ENCODE measurements at places on chromosomes 5 and 9.
A peak's percentile ranks its signal among the peaks of the same experiment; 100 is the strongest.

DNA sequence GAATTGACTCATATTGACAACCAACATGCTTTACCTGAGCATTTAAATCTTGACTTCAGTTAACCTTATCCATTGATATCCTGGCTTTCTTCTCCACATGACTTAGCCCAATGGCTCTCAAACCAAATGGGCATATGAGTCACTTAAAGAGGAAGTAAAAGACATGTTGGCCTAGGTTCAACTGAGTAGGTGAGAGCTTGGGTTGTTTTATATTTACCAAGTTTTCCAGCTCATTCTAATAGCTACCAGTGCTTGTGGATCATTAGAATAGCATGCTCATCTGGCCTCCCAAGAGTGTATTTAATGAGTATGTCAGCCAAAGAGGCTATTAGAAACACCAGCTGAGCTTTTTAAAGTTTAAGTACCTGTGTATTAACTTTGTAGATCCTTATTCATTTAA, 1049.0 kb downstream of the PTPRD start:
- no peak for DNase-seq

GRCh38 chr9:80931163-80931562, 758.2 kb downstream of the TLE1 start:
- DNase-seq, result no peak

DNA sequence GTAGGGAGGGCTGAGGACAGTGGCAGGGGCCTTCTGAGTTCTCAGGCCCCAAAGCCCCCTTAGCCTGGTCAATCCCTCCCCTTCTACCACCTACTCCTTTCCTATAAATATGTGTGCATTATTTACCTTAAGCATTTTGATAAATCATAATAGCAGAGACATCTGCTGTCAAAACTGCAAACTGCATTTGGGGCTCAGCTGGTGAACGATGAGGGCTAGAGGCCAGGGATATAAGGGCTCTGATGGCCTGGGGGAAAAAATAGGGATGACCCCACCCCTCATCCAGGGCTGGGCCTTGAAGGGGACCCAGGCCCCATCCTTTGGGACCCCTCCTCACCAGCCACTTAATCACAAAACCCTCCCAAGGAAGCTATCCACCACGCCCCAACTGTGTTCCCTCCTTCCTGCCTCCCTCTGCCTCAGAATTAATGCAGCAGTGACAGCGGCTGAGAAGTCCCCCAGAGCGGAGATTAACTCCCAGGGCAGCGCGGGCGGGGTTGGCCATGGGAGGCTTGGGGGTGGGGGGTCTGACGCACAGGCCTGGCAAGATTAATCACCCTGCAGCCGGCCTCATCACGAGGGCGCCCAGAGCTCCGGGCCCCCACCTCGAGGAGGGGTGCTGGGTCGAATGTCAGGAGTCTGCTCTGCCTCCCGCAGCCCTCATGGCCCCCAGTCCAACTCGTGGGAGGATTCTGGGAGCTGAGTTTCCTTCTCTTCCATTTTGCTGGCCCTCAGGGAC, 42.1 kb downstream of the CXXC5 start:
- DNase-seq, result no peak

- no peak for DNase-seq
Measured at GRCh38 chr9:128946571-128947276, 679 bp downstream of the DOLK start.

DNA sequence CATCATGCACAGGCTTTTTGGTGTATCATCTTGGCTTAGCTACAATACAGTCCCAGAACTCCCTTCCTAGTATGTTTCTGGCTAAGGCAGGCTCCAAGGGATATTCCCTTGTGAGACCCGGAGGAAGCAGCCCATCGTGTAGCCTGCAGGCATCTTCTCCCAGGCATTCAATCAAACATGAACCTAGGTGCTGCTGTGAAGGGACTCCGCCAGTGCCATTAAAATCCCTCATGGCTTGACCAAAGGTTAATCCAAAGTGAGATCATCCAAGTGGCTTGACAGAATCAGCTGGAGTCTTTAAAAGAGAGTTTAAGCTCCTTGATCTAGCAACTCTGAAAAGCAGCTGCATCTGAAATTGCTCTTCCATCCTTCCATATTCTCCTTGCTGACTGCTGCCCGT, 333.9 kb downstream of the DIRAS2 start:
- no peak for DNase-seq

DNA sequence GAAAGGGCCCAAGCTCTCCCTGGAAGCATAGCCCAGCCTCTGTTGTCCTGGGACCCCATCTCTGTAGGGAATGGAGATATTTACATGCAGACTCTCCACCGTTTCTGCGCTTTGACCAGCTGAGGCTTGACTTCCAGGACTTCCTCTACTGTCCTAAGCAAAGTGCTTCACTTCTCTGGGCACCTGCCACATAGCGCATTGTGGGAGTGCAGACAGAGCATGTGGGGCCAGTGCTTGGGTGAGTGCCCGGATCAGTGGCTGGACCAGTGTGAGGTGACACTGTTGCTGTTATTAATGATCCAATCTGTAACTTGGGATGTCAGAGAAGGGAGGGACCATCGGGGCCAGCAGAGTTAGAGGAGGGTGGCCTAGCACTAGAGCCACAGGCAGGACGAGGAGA, 10.5 kb downstream of the CXCL14 start:
- DNase-seq, result no peak

DNA sequence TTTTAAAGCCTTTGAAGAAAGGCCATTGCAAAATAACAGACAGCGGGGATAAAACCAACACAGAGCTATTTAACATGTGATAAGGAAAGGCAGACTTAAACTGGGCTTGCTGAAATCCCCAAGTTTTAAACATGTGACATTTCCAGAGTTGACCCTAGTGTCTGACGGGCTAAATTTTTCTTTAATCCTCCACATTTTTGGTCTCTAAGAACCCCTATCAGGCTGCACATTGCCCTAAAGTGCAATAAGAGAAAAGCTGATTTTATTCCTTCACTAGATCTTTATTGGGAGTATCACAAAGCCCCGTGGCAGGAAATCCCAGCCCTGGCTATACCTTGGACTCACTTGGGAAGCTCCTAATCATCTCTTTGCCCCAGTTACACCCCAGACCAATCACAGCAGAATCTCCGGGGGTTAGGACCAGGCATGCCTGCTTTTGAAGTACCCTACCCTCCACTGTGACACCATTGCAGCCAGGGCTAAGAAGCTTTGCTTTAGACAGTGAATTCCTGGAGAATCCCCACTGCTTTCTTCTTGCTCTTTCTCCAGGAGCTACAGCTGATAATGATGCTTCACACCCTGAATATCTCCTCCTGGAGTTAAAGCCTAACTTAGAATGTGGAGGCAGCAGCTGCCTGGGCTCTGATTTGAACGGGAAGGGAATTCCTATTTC, 20.1 kb upstream of the COL15A1 start:
- DNase-seq, result no peak

- DNase-seq, result peak; percentile 47
Measured at GRCh38 chr9:111926421-111926875, 29.8 kb downstream of the UGCG start.

DNA sequence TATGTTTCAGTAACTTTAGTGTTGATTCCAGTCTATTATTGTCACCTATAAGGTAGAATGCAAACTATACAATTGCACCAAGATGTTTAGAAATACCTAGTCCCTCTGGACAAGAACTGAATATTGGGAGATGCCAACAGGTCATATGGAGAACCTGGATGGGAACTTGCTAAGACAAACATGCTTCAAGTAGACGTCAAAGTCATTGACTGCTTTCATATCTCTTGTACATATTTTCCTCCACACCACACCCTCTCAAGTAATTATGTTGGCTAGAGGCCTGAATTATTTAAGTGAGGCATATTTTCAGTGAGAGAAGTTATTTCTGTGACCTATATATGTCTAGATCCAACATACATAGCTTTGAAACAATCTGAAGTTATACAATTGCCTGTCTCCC, 453.3 kb downstream of the ELAVL2 start:
- no peak for DNase-seq

DNA sequence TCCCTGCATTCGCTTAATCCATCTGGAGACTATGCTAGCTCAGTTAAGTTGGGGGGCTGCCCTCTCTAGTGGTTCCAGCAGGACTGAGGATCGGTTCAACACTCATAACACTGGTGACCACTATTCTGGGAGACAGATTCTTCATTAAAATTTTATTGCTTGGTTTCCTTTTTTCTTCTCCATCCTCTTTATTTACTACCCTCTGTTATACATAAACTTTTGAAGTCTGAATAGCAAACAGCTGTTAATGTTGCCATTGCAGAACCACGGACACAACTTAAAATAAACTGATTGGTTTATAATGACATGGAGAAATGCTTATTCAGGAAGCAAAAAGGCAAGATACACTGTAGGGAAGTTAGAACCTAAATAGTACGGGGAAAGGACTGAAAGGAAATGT, 22.1 kb downstream of the IQGAP2 start:
- no peak for DNase-seq

DNA sequence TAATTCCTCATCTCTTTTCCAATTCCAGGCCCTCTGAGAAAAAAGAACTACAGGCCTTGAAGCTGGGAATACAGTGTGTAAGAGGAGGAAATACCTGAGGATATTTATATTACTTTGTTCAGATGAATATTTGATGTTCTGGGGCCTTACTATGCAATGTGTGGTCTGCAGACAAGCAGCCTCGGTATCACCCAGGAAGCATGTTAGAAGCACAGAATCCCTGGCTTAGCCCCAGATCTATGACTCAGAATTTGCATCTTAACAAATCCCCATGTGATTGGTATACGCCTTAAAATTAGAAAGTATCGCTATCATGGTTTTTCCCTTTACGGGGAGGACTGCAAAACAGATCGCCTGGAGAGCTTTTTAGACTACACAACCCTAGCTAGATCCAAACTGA, 121.0 kb downstream of the JAKMIP2 start:
- DNase-seq, result no peak

DNA sequence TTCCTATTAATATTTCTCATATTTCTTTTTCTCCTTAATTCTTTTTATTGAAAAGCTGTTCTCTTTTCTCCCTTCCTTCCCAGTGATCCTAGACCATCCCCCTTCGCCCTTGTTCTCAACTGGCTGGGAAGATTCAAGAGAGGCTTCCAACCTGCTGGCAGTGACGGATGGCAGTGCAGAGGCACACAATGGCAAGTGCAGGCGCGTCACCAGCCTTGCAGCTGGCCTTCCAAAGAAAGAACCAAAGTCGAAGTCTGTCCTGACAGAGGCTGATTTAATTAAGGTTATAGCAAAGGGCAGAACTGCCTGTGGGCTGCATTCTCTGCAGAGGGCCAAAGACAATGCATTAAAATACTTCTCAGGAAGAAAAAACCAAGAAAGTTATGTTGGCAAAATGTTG, 7.4 kb downstream of the CEMIP2 start:
- no peak for DNase-seq

GRCh38 chr9:17011880-17012279, 123.0 kb upstream of the CNTLN start:
- no peak for DNase-seq

DNA sequence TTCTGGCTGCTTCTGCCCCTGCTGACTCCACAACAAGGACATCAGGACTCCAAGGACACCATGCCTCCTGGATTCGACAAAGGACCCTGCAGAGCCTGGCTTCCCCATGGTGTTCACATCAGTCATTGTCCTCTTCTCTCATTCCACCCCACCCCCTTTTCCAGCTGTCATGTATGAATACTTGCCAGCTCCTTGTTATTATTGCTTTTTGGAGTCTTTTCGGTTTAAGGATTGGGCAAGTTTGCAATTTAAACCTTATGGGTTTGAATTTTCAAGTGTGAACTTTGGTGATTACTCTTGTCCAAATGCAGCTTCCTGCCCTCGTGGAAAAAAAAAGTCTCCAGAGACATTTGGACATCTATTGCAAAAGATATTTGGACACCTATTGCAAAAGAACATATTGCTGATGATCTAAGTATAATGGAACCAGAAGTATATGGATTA, 14.2 kb upstream of the LVRN start:
- no peak for DNase-seq

- DNase-seq, result no peak
Measured at GRCh38 chr9:129615407-129616285, 5.3 kb downstream of the C9orf50 start.

- no peak for DNase-seq
Measured at GRCh38 chr9:119722384-119722783, 353.1 kb upstream of the BRINP1 start.

DNA sequence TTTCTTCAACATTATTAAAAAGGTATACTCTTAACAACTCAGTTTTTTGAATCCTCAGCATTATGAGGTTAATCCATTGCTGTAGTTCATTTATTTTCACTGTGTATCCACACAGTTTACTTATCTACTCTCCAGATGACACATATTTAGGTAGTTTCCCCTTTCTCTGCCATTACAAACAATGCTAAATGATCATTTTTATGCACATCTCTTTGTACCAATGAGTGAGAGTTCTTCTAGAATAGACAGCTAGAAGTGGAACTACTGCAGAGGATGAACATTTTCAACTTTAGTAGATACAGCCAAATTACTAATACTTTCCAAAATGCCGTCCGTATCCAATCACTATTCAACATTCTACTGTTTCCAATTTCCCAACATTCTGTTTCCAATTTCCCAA, 11.5 kb downstream of the AFF4 start:
- no peak for DNase-seq

DNA sequence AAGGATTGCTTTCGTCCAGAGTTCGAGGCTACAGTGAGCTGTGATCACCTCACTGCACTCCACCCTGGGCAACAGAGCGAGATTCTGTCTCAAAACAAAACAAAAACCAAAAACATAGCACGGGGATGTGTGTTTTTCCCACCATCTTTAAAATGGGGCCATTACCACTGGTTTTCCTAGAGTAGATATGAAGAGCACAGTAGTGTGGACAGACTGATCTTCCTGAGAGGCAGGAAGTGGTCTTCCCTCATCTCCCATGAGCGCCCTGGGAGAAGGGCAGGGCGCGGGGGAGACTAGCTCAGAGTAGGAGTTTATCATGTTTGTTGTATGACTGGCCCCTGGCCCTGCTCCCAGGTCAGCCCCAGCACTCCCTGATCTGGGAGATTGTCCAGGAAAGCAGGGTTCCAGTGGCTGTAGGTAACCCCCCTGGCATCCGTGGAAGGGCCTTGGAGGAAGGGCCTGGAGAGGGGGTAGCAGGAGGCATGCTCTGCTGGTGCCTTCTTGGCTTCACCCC, 2.3 kb downstream of the SUSD3 start:
- DNase-seq, result no peak

DNA sequence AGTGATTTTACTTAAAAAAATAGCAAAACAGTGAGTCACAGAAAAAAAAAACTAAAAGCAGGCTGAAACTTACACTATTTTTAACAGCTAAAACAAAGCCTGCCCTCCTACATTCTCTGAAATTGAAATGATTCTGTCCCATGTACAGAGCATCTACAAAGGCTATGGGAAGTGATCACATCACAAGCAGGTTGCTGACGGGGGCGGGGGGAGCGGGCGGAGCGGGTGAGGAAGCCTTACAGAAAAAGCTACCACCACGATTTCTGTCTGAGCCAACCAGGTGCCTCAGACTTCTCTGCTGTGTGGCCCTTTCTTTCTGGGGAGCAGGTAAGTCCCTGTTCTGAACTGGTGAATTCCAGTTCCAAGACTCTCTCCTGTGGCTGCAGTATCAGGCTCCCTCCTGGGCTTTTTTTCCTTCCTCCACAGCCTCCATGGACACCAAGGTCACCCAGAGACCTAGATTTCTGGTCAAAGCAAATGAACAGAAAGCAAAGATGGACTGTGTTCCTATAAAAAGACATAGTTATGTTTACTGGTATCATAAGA, 104.9 kb downstream of the ANKRD18B start:
- no peak for DNase-seq

- no peak for DNase-seq
Measured at GRCh38 chr9:79610791-79611614, 39.2 kb downstream of the TLE4 start.
